Suppressor macrophage treated with lipopolysaccharide for 4 hours (primary cell): ENCODE measurements at places on chromosomes 1 and 21.

- DNase-seq = no peak
Observed at GRCh38 chr1:24875991-24876506, 54.0 kb downstream of the RUNX3 start.

GRCh38 chr1:235873045-235873444 is 6.3 kb upstream of the LYST start:
- no peak for DNase-seq

DNA sequence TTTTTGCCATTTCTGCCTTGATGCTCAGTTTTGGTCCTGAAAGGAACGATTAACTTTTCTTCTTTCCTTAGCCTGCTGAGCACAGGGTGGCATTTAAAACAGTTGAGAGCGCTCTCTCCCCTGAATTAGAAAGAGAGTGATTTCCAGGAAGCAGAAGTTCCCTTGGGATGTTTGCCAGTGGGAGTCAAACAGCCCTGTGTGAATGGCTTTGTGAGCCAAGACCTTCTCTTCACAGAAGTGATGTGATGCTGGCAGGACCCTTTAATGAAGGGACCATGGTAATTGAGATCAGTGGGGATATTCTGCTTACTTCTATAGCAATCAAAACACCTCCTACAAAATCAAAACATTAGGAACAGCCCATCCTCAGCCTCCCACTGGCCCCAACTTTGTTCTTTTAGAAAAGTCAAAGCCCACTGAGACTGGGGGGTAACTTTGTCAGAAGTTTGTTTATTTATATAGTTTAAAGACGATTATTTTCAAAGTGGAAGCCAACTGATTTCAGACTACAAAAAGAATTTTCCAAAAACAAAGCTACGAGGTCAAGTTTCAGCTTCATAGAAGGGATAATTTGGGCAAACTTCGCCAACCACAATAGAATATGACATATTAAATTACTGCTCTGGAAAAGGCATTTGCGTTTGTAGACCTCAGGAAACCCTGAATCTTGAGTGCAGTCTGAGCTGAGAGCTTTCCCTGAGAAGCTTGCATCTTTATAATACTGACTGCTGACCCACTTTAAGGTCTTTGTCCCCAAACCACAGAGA is 122.7 kb downstream of the GABPA start:
- DNase-seq = no peak

DNA sequence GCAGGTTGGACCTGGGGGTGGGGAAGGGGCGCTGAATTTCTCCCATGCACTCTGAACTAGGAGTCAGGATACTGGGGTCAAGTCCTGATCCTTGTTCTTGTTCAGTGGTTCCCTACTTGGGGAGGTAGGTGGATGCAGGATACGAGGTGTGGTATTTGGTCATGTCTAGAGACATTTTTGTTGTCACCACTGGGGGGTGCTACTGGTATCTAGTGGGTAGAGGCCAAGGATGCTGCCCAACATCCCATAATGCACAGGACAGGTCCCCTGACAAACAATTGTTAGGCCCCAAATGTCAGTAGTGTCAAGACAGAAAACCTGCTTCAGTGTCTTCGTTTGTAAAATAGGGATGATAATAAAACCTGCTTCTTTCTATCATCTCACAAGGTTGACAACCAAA is 259.0 kb upstream of the FOXD3 start:
- DNase-seq = no peak

DNA sequence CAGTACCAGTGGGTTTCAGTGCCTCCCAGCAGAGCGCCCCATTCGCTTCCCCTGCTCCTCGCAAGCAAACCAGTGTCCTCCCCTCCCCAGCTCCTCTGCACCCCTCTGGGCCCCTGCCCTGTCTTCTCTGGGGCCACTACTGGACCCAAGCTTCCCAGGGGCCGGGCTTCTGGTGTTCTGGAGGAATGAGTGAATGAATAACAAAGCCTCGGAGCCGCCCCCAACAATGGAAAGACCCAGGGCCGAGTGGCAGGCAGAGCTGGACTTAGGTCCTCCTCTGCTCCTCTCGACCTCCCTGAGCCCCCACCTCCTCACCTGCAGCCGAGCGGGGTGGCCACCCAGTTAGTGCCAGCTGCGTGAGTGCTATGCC is 37.6 kb downstream of the MATN1 start:
- no peak for DNase-seq

- no peak for DNase-seq
Observed at GRCh38 chr1:180498594-180498993, 3.8 kb downstream of the ACBD6 start.

DNA sequence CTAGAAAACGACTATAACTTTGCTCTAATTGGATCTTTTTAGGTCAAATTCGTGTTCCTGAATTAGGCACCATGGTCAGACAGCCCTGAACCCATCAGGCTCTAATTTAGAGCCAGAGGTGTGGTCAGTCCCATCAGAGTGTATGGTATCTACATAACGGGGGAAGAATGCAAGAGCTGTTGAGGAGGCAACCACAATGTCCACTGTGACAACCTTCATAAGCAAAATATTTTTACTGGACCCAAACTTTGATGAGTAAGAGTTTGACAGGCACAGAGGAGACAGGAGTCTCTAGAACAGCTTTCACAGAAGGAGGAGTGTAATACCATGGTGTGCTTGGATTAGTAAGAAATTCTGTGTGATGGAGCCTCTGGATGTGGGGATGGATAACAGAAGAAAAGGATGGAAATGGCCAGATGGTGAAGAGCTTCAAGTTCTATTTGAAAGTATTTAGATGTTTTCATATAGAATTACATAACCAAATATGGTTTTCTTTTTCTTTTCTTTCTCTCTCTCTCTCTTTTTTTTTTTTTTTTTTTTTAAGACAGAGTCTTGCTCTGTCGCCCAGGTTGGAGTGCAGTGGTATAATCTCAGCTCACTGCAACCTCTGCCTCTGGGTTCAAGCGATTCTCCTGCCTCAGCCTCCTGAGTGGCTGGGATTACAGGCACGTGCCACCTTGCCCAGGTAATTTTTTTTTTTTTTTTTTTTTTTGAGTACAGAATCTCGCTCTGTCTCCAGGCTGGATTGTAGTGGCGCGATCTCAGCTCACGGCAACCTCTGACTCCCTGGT is 24.9 kb downstream of the UBE2U start:
- DNase-seq = no peak

- DNase-seq = no peak
Observed at GRCh38 chr1:208344202-208344857, 100.1 kb upstream of the PLXNA2 start.

GRCh38 chr1:77831566-77831965 is 52.1 kb downstream of the MIGA1 start:
- DNase-seq = no peak
